ENCODE measurements at places on chromosomes 6 and 20.
A peak's percentile ranks its signal among the peaks of the same experiment; 100 is the strongest.

DNA sequence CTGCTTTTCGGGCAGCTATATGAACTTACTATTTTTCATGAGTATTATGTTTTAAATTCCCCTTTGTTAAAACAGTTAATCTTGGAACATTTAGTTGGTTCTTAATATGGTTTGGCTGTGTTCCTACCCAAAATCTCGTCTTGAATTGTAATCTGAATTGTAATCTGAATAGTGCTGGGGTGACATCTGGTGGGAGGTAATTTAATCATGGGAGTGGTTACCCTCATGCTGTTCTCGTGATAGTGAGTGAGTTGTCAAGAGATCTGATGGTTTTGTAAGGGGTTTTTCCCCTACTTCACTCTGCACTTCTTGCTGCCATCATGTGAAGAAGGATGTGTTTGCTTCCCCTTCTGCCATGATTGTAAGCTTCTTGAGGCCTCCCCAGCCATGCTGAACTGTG lies 305.4 kb upstream of the MAP3K7 start:
- DNase-seq: no peak

GRCh38 chr6:118685823-118686449 lies 34.5 kb upstream of the CEP85L start:
- no peak for DNase-seq

GRCh38 chr6:13177664-13178063 lies 150.7 kb downstream of the TBC1D7 start:
- DNase-seq: no peak

DNA sequence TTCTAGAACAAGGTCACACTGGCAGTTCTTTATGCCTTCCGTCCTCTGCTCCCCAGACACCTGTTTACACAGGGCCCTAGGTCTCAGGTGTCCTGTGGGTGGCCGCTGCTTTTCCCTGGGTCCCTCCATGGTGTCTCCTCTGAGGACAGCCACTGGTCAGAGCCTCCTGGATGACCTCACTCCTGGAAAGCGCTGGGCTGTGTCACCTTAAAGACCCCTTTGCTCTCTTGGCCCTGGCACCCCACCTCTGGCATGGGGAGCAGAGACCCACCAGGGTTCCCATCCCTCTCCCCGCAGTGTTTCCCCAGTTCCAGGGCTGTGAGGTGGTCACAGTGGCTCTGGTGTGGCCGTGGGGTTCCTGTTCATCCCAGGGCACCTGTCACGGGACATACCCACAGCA lies 33.9 kb downstream of the NTSR1 start:
- no peak for DNase-seq

- DNase-seq: no peak
Measured at GRCh38 chr6:164151161-164152120, 736.9 kb downstream of the QKI start.

GRCh38 chr6:122416825-122417224 lies 17.4 kb downstream of the HSF2 start:
- DNase-seq: no peak

DNA sequence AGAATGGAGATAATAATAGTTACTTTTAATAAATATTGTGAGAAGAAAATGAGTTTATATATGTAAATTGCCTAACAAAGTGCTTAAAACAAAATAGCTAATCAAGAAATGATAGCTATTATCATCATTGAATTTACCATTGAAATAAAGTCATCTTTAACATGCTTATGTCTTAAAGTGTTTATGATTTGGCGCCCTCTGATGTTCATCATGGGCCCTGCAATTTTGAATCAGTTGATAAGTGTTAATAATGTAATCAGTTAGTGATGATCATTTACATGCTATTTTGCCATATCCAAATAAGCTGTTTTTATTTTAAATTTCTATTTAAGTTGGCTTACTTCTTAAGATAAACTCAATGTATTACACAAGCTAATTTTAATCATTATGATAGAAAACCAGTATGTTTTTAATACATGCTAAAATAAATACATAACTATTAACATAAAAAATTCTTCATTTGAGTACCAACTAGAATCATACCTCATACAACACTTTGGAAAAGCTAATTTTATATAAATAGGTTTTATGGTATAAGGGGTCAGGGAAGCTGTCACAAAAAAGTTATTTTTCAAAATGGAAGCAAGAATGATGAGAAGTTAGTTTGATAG lies 39.2 kb upstream of the TPD52L1 start:
- peak; percentile 68 for DNase-seq

GRCh38 chr20:63957690-63958441 lies 1.6 kb upstream of the UCKL1 start:
- DNase-seq: no peak

GRCh38 chr6:7050872-7051779 lies 56.6 kb upstream of the RREB1 start:
- peak; percentile 33 for DNase-seq

DNA sequence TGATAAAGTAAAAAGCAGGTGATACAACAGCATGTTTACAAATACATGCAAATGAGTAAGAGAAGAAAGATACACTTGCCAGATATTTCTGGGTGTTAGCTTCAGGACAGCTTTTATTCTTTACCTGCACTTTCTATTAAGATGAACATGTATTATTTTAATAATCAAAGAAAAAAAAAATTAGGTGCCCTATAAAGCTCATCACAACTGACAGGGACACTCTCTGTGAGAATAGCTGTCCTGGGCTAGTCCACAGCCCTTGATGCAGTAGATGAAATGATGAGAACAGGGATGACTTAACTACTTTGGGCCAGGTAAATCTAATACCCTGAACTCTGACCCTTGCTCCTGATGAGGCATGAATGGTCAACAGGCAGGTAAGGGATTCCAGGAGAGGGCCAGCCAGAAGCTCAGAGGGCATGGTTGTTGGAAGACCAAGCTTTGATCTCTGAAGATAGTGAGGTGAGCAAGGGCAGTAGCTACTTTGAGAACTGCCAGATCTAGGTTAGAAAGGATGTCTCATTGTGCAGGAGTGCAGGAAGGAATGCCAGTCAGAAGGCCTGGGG lies 15.6 kb downstream of the NSFL1C start:
- no peak for DNase-seq

- peak; percentile 82 for DNase-seq
Measured at GRCh38 chr20:10985536-10985935, 311.7 kb upstream of the JAG1 start.

- DNase-seq: no peak
Measured at GRCh38 chr6:3836566-3836965, 12.6 kb upstream of the FAM50B start.

DNA sequence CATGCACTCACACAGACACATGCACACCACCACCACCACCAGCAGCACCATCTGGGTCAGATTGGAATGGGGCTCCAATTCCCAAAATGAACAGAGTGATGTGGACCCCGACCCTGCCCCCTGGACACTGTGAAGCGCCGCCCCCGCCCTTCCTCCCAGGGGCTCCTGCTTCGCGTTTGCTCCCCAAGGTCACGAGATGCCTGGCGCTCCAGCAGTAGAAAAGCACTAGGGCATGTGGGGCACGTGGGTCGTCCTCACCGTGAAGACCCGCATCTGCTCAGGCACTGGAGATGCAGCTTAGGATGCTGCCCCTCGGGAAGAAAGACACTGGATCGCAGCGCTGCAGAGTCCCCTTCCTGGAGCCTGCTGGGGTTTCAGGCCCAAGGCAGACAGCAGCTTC lies 184.0 kb downstream of the SMOC2 start:
- DNase-seq: no peak
